Stomach (tissue), 19 donors: ENCODE measurements at places on chromosomes 1 and 21. TPM values are rescaled to one million over a fixed set of nuclear protein-coding genes. Genes with fewer than 3 reads are reported as not detected.
A peak's percentile ranks its signal among the peaks of the same experiment; 100 is the strongest.

DNA sequence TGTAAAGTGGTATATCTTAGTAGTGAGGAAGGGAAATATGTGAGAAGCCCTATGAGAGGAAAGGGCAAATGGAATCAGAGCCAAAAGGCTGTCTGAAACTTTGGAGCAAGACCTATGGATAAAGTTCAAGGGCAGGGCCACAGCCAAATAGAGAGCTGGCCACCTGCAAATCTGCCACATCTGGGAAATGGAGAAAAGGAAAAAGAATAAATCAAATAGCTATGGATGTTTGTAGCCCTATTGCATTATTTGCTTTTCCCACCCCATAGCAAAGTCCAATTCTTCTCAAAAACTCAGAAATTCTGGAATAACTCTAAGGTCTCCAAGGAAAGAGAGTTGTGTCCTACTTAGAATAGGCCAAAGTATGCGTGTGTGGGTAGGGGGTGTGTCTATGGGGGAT is 4.0 kb upstream of the HLX start:
- peak; percentile 3 for DNase-seq

DNA sequence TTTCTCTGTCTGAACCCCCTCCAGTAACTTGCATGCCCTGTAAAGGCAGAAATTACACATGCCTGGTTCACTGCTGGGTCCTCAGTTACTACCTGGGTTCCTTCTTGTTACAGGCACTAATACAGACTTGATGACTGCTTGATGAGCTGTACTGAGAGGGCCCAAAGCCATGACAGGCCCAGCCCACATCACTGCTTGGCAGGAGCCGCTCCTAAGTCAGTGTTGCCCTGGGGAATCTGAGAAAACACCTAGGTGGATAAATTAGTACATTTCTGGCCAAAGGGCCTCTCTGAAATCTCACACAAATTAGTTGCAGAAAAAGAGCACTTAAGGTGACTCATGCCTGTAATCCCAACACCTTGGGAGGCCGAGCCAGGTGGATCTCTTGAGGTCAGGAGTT is 37.8 kb upstream of the IRF2BP2 start:
- DNase-seq = no peak

Gene CCDC185
- not detected for total RNA-seq

- peak; percentile 39 for DNase-seq
Measured at GRCh38 chr1:32695098-32695904, 7.3 kb downstream of the SYNC start.

GRCh38 chr1:116242741-116243140 is 130.3 kb upstream of the ATP1A1 start:
- peak; percentile 72 for DNase-seq

GRCh38 chr1:184616504-184616903 is 138.2 kb downstream of the EDEM3 start:
- DNase-seq = no peak

DNA sequence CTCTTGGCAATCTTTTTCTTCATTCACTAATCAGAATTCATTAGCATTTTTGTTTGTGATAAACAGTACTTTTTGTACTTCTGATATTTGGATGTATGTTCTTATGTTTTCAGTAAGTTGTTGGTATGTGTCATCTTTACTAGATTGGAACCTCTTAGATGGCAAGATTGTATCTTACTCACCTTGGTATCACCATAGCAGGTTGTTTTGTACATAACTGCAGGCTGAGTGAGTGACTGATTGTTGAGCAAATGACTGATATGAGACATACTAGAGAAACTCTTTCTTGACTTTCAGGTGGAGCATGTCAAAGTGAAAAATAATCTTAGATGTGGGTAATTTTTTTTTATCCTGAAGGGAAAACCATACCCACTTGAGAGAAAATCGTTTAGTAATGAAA is 173.7 kb downstream of the CLEC20A start:
- DNase-seq = no peak

Gene ZFYVE9
- total RNA-seq = 25.7 TPM

Gene BATF3
- total RNA-seq = not detected

- DNase-seq = no peak
Measured at GRCh38 chr1:175463853-175464252, 271.3 kb upstream of the KIAA0040 start.

- DNase-seq = no peak
Measured at GRCh38 chr1:208850442-208850841, 606.3 kb upstream of the PLXNA2 start.

Gene ADAMTS1
- 119 TPM for total RNA-seq

DNA sequence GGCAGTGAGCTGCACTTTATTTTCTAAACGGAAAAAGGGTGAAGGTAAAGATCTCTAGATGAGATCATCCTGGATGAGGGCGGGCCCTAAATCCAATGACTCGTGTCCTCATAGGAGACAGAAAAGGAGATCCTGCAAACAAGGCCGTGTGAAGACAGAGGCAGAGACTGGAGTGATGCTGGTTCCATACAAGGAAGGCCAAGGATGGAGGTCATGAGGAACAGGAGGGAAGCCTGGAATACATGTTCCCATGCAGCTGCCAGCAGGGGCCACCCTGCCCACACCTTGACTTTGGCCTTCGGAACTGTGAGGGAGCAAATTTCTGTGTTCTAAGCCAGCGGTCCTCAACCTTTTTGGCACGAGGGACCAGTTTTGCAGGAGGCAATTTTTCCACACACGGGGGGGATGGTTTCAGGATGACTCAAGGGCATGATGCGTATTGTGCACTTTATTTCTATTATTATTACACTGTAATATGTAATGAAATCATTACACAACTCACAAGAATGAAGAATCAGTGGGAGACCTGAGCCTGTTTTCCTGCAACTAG is 94.3 kb downstream of the PSMG1 start:
- DNase-seq = no peak

DNA sequence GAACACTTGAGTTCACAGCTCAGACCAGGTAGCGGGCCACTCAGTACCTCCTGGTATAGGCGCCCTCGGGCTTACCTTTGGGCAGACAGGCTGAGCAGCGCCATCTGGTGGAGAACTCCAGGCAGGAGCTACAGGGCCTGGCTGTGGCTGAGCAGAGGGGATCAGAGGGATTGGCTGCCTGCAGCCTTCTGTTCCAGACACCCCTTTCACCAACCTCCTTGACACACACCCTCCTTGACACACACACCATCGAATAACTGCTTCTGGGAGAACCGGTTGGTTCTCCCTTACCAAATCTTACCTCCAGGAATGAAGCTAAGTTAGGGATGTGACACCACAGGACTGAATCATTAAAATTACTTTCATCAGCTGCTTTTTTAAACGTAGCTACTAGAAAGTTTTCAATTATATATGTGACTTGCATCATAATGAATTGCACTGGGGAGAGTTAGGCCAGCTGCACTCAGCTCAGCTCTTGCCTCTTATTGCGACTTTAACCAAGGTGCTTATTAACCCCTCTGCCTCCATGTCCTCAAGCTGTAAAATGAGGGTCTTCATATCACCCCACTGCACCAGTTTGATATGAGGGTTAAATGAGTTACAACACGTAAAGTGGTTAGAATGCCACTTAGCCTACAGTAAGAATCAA is 6.6 kb downstream of the LIN28A start:
- peak; percentile 88 for DNase-seq

Gene SH2D1B
- not detected for total RNA-seq

Gene FCER1G
- 1.4 TPM for total RNA-seq
